Activated T-cell treated with anti-CD3 and anti-CD28 coated beads for 48 hours (primary cell): ENCODE measurements at places on chromosomes 12 and 14.

DNA sequence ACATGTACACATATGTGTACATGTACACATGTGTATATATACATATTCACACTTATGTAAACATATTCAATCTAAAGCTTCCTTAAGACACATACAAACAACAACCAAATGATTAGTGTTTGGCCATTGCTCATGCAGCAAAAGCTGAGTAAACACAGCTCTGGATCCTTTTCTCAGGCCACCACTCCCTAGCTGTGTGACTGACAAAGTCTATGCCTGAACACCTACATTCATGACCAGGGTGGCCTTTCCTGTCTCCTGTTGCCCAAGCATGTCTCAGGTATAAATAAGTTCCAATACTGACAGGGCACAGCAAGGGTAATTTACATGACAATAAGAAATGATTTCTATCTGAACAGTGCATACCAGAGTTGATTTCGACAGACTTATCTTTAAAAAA, 1.4 kb upstream of the PTPRO start:
- no peak for DNase-seq

DNA sequence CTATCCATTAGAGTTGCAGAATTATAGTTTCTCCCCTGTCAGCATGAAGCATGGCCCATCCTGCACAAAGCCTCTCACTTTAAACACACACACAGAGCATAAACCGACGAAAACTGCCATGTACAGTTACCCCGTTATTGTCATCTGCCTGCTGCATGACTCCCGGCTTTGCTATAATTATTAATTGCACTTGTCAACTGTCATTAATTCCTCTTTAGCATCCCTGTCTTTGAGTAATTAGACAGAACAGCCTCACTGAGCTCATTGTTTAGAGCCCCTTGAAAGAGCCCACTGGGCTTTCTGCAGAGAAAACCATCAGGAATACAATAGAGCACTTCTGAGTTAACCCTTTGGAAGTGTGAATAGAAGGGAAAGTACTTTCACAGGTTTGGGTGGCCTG, 307.2 kb upstream of the SOX5 start:
- DNase-seq: no peak

- DNase-seq: no peak
These were observed 51.6 kb upstream of the DLK1 start for GRCh38 chr14:100674897-100675619.

GRCh38 chr12:44917141-44917540, 41.0 kb upstream of the NELL2 start:
- no peak for DNase-seq

DNA sequence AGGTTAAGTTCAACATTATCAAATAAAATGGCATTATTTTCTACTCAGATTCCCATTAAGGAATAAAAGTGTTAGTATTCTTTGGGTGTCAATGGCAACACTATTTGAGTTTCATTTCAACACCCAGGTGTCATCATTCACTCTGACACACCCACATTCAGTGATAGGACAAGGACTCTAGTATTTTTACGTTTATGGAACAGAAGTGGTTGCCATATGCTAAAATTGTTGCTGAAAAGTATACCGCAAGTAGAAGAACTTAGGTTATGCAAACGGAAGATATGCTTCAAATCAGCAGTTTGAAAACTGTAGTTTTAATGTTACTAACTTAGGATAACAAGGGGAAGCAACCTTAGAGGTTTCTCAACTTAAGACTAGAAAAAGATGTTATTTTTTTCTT, 20.0 kb upstream of the SGPP1 start:
- no peak for DNase-seq

GRCh38 chr12:13725049-13725448, 256.4 kb downstream of the GRIN2B start:
- DNase-seq: no peak

DNA sequence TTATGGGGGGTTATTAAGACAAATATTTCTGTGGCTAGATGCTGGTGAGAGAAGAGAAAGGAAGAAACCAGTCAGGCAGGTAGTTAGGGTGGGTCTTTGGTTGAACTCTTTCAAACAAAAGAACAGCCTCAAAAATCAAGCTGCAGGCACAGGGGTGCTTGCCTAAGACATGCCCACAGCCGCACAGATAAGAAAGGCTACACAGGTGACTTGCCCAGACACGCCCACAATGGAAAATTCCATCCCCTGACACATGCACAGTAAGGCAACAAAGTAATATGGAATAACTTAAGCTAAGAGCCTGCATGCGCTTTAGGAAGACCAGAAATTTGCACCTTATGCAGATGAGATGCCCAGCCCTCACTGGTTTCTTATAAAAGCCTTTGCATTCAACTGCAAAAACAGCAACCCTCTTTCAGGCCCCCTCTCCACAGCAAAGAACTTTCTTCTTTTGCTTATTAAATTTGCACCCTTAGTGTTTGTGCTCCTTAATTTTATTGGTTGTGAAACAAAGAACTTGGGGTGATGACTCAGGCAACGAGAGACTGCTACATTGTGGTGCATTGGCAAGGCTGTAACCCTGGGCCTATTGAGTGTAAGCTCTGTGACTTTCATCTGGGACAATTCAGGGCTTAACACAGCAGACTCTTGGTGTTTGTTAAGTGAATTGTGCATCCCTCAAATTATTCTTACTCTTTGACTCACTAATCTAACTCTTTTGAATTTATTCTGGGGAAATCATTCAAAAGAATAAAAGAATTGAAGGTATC, 149.4 kb downstream of the RPAP3 start:
- DNase-seq: no peak

- no peak for DNase-seq
These were observed 57.5 kb downstream of the AP5M1 start for GRCh38 chr14:57326253-57326652.

- DNase-seq: no peak
These were observed 266.3 kb downstream of the ZFP36L1 start for GRCh38 chr14:68526512-68527091.

DNA sequence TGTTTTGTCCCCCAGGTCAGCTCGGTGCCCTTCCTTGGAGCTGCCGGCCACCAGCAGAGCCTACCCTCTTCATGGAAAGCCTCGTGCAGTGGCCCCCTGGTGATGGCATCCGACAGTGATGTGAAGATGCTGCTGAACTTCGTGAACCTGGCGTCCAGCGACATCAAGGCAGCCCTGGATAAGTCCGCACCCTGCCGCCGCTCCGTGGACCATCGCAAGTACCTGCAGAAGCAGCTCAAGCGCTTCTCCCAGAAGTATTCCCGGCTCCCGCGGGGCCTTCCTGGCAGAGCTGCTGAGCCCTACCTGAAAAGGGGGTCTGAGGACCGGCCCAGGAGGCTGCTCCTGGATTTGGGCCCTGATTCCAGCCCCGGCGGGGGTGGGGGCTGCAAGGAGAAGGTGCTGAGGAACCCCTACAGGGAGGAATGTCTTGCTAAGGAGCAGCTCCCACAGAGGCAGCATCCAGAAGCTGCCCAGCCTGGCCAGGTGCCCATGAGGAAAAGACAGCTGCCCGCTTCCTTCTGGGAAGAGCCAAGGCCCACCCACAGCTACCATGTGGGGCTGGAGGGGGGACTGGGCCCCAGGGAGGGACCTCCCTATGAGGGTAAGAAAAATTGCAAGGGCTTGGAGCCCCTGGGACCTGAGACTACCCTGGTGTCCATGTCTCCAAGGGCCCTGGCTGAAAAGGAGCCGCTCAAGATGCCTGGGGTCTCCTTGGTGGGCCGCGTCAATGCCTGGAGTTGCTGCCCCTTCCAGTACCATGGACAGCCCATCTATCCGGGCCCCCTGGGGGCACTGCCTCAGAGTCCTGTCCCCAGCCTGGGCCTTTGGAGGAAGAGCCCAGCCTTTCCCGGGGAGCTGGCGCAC, 1.3 kb downstream of the FAM181A start:
- DNase-seq: no peak

DNA sequence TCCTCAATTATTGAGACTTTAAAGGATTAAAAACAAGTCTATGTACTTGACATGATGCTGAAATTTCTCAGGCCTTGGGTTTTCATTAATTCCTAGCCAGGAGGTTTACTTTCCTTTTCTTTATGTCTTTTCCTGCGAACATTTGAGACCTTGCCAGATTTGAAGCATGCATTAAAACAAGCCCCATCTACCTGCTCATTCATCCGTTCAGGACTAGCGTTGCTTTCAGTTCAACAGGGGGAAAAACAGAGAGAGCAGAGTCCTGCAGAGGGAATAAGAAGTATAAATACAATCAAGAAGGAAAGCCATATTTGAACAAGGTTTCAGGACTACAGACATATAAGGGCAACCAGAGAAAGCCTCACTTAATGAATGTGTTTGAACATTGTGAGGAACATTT, 542.4 kb downstream of the DIO2 start:
- DNase-seq: no peak

DNA sequence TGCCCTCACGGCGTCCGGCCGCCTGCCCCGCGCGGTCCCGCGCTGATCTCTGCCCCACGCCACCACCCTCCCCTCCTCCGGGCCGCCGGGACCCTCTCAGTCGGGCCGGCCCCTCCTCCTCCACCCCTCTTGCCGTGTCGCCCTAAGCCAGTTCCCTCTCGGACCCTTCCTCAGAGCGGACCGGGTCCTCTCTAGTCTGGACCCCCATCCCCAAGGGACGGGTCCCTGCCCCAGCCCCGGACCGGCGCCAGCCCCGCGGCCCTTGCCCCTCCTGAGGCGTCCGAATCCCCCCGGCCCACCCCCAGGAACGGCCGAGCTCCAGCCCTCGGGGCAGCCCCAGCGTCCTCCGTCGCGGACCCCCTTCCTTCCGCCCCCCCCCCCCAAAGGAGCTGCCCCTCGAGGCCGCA, 485 bp downstream of the PPP4R4 start:
- DNase-seq: no peak

- DNase-seq: no peak
These were observed 166.7 kb upstream of the SYT1 start for GRCh38 chr12:78697817-78698415.

- no peak for DNase-seq
These were observed 1.7 kb downstream of the LEMD3 start for GRCh38 chr12:65171073-65171472.

- no peak for DNase-seq
These were observed 210.6 kb downstream of the FBXL14 start for GRCh38 chr12:1383758-1384157.

DNA sequence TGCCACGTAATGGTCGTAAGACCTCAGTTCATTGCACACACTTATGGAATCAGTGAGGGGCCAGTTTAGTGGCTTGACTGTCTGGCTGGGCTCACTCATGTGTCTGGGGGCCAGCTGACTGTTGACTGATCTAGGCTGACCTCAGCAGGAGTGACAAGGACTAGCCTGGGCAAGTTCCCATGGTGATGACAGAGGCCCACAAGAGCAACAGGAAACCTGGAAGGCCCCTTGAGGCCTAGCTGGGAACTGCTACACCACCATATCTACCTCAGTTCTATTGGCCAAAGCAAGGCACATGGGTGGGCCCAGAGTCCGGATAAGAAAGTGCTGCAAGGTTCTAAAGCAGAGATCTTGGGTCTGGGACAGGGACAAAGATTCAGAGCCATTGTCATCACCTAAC, 21.3 kb upstream of the RFLNA start:
- DNase-seq: no peak

DNA sequence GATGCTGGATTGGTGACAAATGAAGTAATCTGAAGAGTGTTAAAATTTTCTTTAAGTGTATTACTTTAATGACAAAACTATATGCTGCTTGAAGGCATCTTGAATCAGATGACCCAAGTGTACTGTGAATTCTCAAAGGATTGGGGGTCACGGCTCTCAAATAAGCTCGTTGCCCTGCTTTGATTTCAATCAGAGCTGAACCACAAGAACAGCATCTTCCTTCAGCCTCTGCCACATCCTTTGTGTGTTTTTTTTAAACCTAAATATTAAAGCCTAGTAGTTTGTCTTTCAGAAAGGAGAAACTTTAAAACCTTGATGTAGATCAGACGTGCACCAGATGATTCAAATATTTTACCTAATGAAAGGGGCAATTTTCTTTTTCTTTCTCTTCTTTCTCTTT, 11.7 kb downstream of the ELK3 start:
- no peak for DNase-seq

DNA sequence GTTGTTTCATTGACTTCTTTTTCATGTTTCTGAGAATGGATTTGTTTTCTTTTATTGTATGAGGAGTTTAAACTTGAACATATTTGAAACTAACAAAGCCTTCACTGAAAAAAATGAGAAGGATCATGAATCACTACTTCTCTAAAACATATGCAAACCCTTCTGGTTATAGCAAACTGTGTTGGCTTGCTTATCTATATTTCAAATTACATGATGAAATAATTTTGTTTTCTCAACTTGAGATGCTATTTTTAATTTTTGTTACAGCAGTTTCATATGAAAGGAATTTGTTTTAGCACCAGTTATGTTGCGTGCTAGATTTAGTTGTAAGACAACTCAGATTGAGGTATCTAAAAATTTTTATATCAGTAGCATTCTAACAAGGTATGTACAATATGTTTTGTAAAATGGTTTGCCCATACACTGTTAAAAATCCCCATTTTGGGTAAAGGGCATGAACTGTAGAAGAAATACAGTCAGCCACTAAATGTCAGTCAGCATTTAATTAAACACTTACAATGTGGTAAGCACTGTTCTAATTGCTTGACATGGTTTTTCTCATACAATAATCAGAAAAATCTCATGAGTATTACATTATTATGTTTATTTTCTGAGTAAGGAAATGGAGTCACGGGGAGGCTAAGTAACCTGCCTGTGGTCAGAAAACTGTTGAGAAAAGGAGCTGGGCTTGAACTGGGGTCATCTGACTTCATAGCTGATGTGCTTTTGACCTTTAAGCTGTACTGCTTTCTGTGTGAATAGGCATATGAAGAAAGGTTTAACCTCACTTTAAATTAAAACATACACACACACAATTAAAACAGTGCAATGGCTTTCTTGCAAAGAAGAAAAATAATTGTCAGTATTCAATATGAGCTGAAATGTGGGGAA, 105.7 kb downstream of the PLEKHA5 start:
- no peak for DNase-seq

- DNase-seq: peak; percentile 45
These were observed at the start of gene C1R for GRCh38 chr12:7092229-7092985. C1R (minus strand) TSS chr12:7092445; CDS start chr12:7092388, 57 bp downstream.

DNA sequence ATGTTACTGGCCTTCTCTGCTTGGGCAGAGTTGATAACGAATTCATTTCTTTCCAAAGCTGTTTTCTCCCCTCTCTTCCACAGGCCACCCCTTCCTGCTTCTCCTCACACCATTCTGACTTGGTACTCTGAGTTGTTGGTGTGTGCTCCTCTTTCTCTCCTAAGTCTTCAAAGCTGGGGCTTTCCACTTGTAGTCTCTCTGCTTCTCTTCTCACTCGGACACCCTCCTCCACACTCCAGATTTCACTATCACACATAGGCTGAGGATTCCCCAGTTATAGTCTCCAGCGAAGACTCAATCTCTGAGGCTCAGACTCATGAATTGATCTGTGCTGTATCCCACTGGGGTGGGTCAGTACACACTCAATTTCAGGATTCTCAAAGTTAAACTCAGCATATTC, 201.0 kb downstream of the SSPN start:
- no peak for DNase-seq

DNA sequence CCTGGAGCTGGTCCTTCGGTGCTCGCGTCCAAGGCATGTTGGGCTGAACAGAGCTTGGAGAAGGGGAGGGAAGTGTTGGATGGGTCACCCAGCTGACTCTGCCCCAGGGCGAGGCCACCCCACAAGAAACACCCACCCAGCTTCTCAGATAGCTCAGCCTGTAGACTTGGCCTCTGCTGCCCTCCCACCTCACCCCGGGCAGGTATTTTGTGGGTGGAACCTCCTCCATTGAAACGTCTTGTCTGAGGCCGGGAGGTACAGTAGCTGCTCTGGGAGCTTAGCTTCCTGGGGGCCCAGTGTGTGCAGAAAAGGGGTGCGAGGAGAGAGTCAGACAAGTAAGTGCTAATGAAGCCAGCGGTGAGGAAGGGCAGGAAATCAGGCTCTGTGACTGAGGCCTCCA, 54.8 kb upstream of the TSPAN9 start:
- DNase-seq: no peak

- no peak for DNase-seq
These were observed 13.7 kb upstream of the EIF2B2 start for GRCh38 chr14:74988993-74989392.
